Ascending aorta (tissue), 2 donors: ENCODE measurements at places on chromosomes 2 and 18.

GRCh38 chr2:173191601-173192000 is 116.0 kb downstream of the MAP3K20 start:
- DNase-seq = no peak

GRCh38 chr2:41602341-41602740 is 445.5 kb upstream of the PKDCC start:
- DNase-seq = no peak

DNA sequence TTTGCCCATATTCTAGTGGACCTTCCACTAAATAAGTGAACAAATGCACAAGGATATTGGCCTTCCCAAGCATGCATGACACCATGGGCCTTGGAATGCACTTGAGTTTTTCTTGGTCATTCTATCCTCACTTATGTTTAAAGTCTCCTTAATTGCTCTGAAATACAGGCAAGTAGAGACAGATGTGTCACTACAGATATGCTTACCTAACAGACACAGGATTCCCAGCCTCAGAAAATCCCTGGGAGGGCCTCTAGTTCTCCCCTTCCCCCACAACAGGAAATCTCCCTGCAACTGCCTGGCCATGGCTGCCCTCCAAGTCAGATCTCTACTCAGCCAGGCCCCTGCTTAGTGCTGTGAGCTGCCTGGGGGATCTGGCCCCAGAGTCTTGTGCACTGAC is 445.2 kb downstream of the IRS1 start:
- DNase-seq = no peak

DNA sequence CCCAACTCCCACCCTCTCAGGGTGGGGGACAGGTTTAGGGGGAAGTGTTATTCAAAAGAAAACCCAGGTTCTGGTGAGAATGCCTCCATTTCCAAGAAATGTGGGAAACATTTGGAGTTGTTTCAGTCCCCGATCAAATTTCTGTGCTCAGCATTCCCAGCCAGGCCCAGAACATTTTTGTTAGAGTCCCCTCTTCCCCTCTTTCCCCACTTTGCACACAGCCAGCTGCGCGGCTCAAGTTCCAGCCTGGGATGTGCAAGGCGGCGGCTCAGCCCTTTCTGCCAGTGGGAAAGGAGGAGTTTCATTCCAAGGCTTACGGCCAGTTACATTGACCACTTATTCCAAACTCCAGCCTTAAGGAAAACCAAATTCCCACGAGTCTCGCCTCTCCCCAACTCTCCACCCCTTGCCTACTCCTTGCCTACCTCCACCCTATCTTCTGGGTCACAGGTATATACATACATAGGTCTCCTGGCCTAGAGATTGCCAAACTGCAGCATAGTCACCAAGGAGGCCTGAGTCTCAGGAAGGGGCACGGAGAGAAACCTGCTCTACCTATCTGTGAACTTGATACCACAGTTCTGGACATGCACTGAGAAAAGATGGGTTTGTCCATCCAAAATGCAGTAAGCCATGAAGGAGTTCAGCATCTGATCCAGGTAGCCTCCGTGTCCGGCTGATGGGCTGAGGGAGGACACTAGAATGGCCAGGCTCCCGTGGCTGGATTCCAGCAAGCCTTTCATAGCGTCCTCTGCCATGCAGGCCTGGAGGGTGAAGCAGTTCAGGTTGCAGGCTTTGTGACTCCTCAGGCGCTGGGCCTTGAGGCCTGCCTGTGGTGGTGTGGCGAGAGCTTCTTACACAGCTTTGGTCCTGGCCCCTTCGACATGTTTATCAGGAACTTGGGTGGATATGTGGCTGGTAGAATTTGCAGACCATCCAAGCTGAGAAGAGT is 154.5 kb downstream of the ZFP36L2 start:
- no peak for DNase-seq

- no peak for DNase-seq
Observed at GRCh38 chr18:62332964-62333695, 8.0 kb downstream of the TNFRSF11A start.

DNA sequence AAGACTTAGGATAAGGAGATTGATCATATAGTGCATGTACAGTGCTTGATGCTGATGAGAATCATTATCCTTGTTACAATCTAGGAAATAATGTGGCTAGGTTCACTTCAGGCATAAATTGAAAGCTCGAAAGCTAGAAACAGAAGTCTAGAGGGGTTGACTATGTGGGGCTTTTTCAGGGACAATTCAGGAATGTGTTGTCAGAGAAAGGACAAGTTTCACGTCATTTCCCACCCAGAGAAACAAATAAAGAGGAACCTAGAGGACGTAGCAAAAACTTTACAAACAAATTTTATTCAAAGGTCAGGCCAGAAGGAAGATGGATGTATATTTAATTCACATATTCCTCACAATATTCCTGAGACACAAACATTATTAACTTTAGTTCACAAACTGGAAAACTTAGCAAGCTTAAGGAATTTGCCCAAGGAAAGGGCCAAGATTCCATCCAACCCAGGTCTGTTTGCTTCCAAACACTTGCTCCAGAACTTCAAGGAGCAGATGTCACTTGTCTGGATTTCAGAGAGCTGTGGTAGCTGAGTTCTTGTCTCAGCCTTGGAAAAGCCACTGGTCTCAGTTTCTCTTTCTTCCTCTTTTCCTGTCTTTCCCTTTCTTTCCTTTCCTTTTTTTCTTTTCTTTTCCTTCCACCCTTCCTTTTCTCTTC is 7.4 kb downstream of the CYRIA start:
- DNase-seq = no peak
